ENCODE measurements at places on chromosomes 1 and 21.

GRCh38 chr1:239269706-239270105, 116.7 kb upstream of the CHRM3 start:
- DNase-seq = no peak

DNA sequence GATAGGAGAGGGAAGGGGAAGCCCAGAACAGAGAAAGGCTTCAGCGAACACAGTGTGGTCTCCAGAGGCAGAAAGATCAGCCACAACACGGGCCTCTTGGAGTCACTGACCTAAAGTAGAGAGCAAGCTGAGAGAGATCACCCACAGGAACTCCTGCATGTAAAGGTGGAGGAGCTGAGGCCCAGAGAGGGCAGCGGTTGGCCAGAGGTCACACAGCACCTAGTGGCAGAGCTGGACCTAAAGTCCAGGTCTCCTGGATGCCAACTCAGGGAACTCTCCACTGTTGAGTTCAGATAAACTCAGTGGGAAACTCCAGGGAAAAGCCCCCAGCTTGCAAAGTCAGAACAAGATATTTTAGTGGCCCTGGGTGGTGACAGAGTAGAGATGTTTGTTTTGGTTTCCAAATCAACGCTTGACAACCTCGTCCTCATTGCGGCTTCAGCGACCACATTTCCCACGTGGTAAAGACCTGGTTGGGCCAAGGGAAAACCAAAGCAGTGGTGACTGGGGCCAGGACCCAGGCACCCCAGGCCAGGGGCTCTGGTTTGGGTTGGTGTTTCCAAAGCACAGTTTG, 4.6 kb downstream of the IFFO2 start:
- DNase-seq = no peak

DNA sequence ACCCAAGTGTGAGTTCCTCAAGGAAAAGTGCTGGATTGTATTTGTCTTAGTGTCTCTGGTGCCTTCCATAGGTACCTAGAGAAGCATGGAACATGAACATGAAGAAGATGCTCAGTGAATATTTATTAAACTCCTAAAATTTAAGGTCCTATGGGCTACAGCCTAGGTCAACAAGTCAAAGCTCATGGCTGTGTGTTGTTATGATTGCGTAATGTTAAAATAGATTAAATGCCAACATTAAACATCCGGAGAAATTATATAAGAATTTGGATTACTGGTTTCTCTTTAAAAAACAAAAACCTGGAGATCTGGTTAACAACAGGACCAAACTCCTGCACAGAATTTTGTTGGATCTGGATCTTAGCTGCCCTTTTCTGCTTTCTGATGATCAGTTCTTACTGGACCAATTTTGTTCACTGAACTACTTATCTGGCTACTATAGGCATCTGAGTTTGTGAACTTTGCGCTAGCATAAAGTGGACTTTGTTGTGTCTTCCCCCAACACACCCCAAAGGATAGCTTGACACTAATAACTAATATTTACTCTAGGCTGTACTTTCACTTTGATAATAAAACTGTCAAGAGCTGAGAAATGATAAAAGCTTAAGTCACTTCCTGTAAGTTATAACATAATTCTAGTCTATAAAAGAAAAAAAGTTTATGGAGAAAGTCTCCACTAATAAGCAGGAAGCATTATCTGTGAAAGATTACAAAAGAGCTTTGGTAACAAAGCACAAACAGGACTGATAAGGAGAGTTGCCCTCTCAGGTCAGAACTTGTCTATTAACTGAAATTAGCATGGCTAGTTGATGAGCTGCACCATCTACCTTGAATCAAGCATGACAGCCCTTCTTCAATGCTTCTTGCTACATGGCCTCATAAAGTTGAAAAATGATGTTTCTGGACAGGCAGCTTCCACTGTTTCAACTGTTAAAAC, 20.7 kb downstream of the F5 start:
- no peak for DNase-seq

- DNase-seq = no peak
These were observed 16.9 kb upstream of the SLC6A17 start for GRCh38 chr1:110133436-110133835.

- no peak for DNase-seq
These were observed 281.1 kb upstream of the CXADR start for GRCh38 chr21:17231771-17232170.
